Sigmoid colon (tissue), 7 donors: ENCODE measurements at places on chromosomes 13 and 19. TPM values are rescaled to one million over a fixed set of nuclear protein-coding genes. Genes with fewer than 3 reads are reported as not detected.

The SGCG gene
- 0.95 TPM for total RNA-seq

The KLK6 gene
- not detected for total RNA-seq

The ARHGAP45 gene
- total RNA-seq: 15.0 TPM

The CDC42EP5 gene
- 13.3 TPM for total RNA-seq

The PRR19 gene
- total RNA-seq: not detected

The LRG1 gene
- total RNA-seq: 2.3 TPM

The CPAMD8 gene
- 5.6 TPM for total RNA-seq

The ZNF473 gene
- total RNA-seq: 7.3 TPM

The ANGPTL8 gene
- not detected for total RNA-seq

The ONECUT3 gene
- not detected for total RNA-seq

The ATP4B gene
- total RNA-seq: not detected

The CEACAM3 gene
- not detected for total RNA-seq

The ZNF534 gene
- total RNA-seq: 0.36 TPM

The IGLON5 gene
- not detected for total RNA-seq

The KASH5 gene
- not detected for total RNA-seq

The PCDH9 gene
- 11.4 TPM for total RNA-seq

The RYR1 gene
- total RNA-seq: 4.1 TPM

The PLA2G4C gene
- 13.2 TPM for total RNA-seq

The RAB4B gene
- 17.7 TPM for total RNA-seq

The RFC3 gene
- total RNA-seq: 9.4 TPM

The TNFSF13B gene
- 2.0 TPM for total RNA-seq

The PRTN3 gene
- total RNA-seq: not detected

The GNA15 gene
- 4.6 TPM for total RNA-seq

The ZNF626 gene
- total RNA-seq: 14.3 TPM

The APLP1 gene
- 11.3 TPM for total RNA-seq

The SLC46A3 gene
- total RNA-seq: 14.5 TPM

The ZNF610 gene
- total RNA-seq: 2.5 TPM

The TMEM59L gene
- total RNA-seq: 2.9 TPM

The MCEMP1 gene
- total RNA-seq: 0.49 TPM

The PGLYRP1 gene
- not detected for total RNA-seq

The S1PR2 gene
- total RNA-seq: 7.1 TPM

The NCAN gene
- not detected for total RNA-seq

The FBXW9 gene
- total RNA-seq: 5.0 TPM

The ZNRF4 gene
- not detected for total RNA-seq

The GZMM gene
- 0.49 TPM for total RNA-seq

The CCNA1 gene
- 0.55 TPM for total RNA-seq

The SLAIN1 gene
- 12.3 TPM for total RNA-seq

The SMIM44 gene
- total RNA-seq: not detected

The TTYH1 gene
- 5.4 TPM for total RNA-seq

The SMIM24 gene
- not detected for total RNA-seq

The SMAD9 gene
- 26.3 TPM for total RNA-seq

The CRX gene
- not detected for total RNA-seq

The CLEC4M gene
- total RNA-seq: not detected

The CPB2 gene
- total RNA-seq: not detected

The DCT gene
- total RNA-seq: 1.2 TPM

The PRKCG gene
- total RNA-seq: not detected

The LILRB4 gene
- 5.7 TPM for total RNA-seq

The SIGLEC9 gene
- 5.4 TPM for total RNA-seq

The ZNF729 gene
- not detected for total RNA-seq

The EXOC3L2 gene
- not detected for total RNA-seq

The ZNF850 gene
- total RNA-seq: 3.1 TPM

The GPR12 gene
- total RNA-seq: under 0.01 TPM

The KLHL1 gene
- not detected for total RNA-seq

The ZNF835 gene
- total RNA-seq: 9.1 TPM

The TMEM238 gene
- 0.54 TPM for total RNA-seq

The ZNF418 gene
- 12.5 TPM for total RNA-seq

The NPAS1 gene
- 1.4 TPM for total RNA-seq

The METTL21C gene
- not detected for total RNA-seq

The BEST2 gene
- not detected for total RNA-seq

The FAM216B gene
- total RNA-seq: not detected
